ENCODE measurements at places on chromosomes 3 and 15.

GRCh38 chr3:170531054-170531453 lies 54.8 kb downstream of the SLC7A14 start:
- no peak for DNase-seq

DNA sequence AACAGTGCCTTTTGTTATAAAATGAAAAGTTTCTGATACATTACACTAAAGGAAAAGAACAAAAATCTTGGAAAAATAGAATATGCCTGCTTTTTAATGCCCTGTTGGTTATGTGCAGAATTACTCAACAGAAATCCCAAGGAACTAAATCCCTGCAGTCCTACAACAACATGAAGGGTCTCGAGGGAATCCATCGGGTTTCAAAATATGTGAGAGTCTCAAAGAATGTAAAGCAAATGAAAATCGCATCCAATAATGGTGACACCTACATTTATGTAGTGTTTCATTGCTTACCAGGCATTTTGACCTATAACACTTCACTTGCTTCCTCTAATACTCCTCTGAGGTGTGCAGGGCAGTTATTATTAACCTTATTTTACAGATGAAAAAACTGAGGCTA lies 411.3 kb downstream of the FOXP1 start:
- no peak for DNase-seq

GRCh38 chr3:59412516-59412915 lies 362.7 kb upstream of the CFAP20DC start:
- DNase-seq: no peak

DNA sequence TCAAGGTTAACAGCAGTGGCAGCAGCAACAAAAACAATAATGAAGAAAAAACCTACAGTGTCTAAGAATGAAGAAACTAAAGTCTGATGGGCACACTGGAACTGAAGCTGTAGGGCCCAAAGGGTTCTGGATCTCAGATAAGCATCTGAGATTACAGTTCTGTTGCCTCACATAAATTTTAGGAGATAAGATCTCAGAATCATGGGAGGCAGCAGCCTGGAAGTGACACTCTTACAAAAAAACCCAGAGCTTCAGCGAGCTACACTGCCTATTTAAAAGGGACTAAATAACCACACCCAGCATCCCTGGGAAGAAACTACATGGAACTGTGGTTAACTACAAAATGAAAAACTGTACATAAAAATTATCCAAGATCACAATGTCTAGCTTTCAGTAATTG lies 61.2 kb downstream of the PLD1 start:
- DNase-seq: no peak

DNA sequence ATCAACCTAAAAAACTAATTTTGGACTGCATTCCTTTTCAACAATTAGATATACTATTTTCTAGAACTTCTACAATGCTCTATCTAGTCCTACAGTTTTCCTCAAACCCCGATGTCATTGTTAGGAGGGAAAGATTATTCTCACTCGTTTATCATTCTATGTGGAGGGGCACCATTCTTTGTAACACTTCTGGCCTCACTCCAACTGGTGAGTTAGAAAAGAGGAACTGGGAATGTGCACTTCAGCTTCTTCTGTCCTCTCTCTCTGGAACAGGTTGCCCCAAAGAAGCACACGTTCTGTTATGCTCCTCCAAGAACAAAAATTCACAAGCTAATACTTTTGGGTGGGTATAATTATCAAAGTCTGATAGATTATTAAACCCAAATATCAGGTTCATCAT lies 137.9 kb downstream of the UACA start:
- DNase-seq: no peak

DNA sequence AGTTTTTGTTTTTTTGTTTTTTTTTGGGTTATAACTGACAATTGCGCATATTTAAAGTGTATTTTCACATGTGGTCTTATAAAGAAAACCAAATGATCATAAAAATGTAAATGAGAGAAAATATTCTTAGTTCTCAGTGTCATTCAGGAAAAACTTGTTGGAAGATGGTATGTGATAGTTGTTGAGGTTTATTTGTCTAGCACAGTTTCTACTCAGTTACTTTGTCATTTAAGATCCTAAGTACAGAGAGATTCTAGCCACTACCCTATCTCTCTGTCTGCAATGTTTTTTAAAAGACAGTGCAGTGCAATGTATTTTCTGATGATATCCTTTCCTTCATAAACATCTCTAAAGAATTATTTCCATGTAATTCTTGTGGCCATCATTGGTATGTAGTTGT lies 46.1 kb downstream of the AKAP13 start:
- no peak for DNase-seq

DNA sequence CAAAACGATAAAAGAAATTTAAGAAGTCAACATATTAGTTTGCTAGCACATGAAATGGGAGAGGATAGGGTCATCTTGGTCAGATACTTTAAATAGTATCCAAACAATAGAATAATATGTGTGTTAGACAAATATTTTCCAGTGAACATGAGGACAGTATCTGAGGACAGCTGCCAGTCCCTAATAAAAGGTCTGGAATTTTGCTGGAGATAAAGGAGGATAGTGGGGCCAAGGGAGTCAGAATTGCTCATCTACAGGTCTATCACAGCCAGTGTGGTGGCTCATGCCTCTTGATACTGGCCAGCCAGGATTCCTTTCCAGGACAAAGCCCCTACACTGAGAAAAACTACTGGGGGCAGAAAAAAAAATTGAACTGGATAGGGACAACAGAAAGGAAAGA lies 74.0 kb downstream of the HERC1 start:
- DNase-seq: no peak

GRCh38 chr3:57298041-57298440 lies 5.6 kb upstream of the ASB14 start:
- DNase-seq: peak; percentile 40

GRCh38 chr3:42517117-42517516 lies 14.7 kb downstream of the VIPR1 start:
- DNase-seq: no peak

All from HFFc6 (cell line).